ENCODE measurements at places on chromosomes 16 and 17. TPM values are rescaled to one million over a fixed set of nuclear protein-coding genes. Genes with fewer than 3 reads are reported as not detected.

The FOXN1 gene
- not detected for total RNA-seq

The HEATR9 gene
- not detected for total RNA-seq

The CDH11 gene
- total RNA-seq = 803 TPM

The ARL16 gene
- 17.8 TPM for total RNA-seq

The ITGB3 gene
- total RNA-seq = 88.1 TPM

The KRTAP29-1 gene
- total RNA-seq = not detected

The TRIM65 gene
- 19.0 TPM for total RNA-seq

The CHST5 gene
- total RNA-seq = 0.23 TPM

All from smooth muscle cell of the umbilical artery (primary cell).